ENCODE measurements at places on chromosomes 3 and 15.

DNA sequence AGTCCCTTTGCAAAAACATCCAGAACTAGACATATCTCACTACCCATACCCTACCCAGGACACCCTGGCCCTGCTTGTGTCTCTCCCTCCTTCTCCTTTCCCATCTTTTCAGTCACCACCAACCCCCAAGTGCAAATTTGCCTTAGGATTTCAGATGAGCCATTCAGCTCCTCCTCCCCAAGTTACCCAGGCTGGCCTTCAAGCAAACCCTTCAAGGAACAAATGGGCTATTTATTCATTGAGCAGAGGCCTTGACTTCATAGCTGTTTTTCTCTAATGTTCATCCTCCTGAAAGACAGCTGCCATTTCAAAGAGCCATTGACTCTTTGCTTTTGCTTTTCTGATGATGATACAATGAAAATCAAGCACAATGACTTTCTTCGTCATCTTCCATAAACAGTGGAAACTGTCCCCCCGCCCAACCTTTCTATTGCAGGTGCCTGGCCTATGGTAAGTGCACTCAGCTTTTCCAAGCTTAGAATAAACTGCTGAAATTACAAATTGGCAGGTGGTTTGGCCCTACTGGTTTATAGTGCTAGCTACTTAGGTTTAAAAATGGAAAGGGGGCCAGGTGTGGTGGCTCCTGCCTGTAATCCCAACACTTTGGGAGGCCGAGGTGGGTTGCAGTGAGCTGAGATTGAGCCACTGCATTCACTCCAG is 26.1 kb upstream of the KLHL6 start:
- DNase-seq = no peak

DNA sequence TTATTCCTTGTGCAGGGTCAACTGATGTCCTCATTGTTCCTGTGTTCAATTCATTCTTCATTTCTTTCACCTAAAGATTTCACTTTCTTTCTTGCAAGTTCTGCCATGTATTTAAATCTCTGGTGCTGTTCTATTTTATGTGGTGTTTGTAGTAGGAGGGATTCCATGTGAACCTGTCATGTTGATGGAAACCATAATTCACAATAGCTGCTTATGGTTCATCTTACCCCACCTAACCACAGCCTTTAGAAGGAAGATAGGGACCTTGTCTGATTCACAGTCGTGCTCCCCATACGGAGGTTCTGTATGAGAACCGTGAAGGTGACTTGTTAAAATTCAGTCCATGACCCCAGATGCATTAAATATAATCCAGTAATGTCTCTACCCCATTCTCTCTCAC is 21.9 kb downstream of the SLCO2A1 start:
- no peak for DNase-seq

DNA sequence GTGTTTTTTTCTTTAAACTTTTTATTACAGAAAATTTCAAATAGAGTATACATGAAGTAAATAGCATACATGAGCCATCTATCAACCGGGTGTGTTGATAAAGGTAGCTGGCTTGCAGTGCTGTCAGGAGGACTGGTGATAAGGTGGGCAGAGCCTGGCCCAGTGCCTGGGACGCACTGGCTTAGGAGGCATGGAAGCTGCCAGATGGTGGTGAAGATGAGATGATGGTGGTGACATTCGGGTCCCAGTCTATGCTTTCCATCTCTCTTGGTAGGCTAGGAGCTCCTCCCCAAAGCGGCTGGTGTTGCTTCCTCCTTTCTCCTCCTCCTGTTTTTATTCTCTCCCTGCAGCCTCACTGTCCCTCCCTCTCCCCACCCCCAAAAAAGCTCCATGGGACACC is 101.7 kb downstream of the ADCY5 start:
- DNase-seq = no peak

- no peak for DNase-seq
These were observed 246.7 kb downstream of the LPP start for GRCh38 chr3:188400494-188401243.

GRCh38 chr3:132435911-132436425 is 18.7 kb downstream of the DNAJC13 start:
- DNase-seq = no peak

DNA sequence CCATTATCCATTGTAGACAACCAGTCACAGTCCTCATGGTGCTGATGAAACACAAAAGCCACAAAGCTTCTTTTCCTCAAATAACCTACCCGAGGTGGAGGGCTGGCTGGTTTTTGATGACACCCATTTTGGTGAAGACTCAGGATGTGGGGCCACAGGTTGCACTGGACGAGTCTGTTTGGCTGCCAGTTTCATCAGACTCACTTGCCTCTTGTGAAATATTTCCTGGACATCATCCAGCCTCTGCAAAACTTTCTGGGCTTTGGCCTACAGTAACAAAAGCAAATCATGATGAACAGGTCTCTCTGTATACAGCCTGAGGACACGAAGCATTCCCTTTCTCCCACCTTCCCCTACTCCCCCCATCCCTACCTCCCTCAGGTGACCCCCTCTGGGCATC is 42.2 kb downstream of the B3GNT5 start:
- no peak for DNase-seq

DNA sequence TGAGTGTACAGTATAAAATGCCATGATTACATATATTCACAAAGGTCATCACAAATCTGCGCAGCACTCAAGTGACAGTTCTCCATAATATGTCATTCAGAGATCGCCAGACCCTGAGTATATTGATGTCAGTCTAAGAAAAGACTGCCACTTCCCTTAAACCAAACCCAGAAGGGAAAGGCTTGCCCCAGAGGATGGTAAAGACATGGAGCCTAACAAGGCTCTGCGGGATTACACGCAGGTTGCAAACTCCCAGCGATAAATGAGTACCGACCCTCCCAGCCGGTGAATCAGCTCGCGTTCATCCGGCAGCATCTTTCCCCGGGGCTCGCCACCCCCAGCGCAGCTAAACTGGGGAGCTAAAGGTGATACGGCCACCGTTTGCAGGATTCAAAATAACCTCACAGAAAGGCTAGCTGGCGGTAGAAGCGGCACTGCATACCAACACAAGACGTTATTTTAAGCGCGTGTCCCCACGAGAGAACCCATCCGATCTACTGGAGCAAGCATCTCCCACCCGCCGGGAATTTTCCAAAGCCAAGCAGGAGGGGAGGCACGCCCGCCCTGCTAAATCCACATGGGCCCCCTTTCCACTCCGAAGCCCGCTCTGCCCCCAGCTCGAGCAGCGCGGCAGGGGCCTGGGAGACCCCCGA is 643 bp downstream of the MYO5A start:
- no peak for DNase-seq

GRCh38 chr3:137071104-137071503 is 113.3 kb downstream of the IL20RB start:
- no peak for DNase-seq

DNA sequence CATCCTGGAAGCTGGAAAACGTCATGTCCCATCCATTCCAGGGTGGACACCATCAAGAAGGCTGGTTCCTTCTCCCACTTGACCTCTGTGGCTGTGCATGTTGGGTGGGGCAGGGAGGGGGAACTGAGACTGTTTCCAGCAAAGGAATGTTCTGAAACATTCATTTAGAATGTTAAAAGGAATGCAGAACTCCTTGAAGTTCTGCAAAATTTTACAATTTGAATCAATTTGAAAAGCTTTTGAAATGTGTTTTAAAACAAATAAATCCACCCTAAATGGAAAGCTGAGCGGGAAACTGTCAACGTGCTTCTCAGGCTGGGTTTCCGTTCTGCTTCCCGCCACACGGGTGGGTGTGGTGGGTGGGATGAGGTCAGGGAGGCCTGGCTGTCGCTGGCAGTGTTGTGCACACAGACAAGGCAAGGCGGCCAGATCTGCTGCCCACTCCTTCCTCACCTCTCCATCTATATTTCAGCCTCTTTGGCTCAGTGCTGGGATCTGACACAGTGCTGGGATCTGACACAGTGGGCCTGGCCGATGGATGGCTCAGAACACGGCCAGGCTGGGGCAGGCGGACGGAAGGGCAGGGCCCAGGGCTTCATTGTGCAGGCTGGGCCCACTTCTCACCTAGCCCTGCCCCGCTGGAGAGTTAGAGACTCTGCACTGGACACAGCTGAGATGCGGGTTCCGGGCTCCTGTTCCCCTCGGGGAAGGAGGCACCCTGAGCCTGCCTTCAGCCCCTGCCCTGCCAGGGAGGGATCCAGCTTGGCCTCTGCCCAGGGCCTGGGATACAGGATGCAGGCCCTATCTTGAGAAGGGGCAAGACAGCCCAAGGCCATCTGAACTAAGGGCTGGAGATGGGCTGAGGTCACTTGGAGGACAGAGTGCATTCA is 110.4 kb downstream of the TMEM266 start:
- no peak for DNase-seq

- no peak for DNase-seq
These were observed 44.1 kb downstream of the TNIK start for GRCh38 chr3:171416061-171416460.

GRCh38 chr3:23611737-23612295 is 193.9 kb upstream of the UBE2E1 start:
- no peak for DNase-seq

GRCh38 chr15:68957696-68958095 is 27.4 kb downstream of the SPESP1 start:
- DNase-seq = no peak

DNA sequence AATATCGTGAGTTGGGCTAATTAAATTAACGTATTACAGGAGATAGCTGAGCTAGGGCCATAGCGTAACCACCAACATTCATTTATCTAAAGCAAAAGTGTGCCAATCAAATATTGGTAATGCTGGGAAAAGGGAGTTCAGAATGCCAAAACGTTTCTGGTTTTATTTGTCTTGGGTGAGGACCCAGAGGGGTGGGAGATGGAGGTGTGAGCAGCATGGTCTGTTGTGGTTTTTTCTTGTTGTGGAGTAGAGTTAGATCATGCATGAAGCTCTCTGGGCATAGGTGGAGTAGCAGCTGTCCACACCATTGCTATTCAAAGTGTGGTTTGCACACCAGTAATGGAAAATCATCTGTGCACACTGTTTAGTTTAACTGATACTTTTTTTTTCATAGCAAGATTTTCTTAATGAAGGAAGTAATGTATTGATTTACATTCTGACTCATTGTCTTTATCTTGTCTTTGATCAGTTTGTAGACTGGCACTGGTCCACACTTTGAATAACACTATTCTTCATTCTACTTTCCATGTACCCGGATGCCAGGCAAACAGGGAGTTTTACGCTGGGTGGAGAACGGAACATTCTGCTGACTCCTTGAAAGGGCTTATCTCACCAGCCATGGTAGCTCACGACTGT is 50.8 kb upstream of the CRTC3 start:
- DNase-seq = no peak

DNA sequence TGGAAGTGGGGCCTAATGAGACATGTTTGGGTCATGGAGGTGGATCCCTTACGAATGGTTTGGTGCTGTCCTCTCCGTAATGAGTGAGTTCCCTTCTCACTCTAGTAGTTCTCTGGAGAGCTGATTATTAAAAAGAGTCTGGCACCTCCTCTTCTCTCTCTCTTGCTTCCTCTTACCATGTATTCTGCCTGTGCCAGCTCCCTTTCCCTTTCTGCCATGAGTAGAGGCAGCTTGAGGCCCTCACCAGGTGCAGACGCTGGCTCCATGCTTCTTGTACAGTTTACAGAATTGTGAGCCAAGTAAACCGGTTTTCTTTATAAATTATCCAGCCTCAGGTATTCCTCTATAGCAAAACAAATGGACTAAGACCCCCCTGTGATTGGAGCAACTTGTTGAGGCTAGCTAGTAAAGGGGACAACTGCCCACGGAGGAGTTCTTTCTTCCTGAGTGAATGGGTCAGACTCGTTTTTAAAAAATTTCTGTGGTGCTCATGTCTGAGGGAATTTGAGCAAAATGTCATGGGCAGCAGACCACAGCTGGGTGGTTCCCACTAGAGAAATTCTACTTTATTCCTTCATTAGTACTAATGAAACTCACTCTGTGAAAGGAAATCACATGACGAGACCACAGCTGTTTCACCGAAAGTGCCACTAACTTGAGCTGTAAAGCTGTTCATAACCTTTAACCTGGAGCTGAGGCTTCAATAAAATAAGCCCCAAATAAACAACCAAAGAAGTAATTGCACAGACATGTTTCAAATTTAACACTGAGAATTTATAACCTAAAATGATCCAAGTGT is 210.0 kb downstream of the NFKBIZ start:
- no peak for DNase-seq

DNA sequence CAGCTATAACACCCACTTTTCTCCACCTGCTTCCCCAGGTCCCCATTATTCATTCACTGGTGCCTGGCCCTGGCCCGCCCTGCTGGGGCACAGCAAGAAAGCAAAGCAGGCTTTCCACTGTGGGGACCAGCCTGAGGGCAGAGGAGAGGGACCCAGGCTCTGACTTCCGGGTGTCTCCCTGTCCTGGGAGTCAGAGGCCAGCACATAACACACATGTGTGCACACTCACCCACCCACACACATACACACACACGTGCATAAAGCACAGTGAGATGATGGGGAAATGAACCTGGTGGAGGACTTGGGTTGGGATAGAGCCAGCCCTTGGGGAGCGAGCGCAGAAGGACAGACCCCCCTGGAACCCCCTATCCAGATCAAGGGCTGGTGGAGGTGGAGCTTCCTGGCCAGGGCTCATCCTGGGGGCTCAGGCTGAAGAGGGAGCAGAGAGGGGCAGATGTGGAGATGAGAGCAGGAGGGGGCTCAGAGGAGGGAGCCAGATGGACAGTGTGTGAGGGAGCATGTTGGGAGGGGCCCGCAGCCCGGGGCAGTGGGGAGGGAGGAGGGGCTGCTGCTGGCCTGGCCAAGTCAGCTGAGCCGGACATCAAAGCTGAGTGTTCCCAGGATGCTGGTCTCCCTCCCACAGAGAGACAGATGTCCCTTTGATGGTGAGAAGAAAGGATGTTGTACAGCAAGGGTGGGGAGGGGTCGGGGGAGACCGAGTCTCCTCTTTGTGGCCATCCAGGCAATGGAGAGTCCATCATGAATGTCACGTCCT is 78.2 kb downstream of the LINGO1 start:
- no peak for DNase-seq

- peak; percentile 86 for DNase-seq
These were observed at the start of gene JAGN1 for GRCh38 chr3:9890249-9891071. TSS of gene JAGN1 (plus strand) at chr3:9890610. CDS start at chr3:9890723, 113 bp downstream.

DNA sequence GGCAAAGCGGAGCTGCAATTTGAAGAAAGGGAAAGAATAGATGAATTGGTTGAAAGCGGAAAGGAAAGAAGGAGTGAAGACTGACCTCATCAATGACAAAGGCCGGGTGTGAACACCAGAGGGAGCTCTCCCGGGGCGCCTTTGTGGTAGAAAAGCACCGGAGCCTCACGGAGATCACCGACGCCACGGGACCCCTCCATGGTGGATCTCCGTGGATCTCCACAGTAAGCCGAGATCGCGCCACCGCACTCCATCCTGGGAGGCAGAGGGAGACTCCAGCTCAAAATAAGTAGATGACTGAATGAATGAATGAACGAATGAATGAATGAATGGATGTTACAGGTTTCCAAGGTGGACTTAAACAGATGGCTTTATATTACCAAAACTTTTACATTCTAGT is 25.0 kb downstream of the GPR160 start:
- no peak for DNase-seq

- no peak for DNase-seq
These were observed 18.1 kb downstream of the MOBP start for GRCh38 chr3:39485547-39485946.

DNA sequence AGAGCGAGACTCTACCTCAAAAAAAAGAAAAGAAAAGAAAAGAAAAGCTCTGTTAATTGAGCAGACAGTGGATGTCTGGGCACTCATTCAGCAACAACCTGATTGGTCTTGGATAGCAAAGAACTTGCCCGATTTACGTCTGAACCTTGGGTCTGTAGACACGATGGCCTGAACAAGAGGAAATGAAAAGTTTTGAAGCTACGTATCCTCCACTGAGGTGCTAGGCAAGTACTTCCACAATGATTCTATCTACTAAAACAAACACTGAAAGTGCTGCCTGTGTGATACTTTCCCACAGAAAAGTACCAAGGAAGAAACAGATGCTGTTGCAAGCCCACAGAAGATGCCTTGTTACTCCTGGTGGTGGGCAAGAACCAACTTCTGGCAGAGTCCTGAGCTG is 21.8 kb upstream of the MUSTN1 start:
- DNase-seq = no peak

Measured in T1000 (cell line).